ENCODE measurements at places on chromosomes 5 and 9.

- DNase-seq = no peak
These were observed 17.8 kb upstream of the GBGT1 start for GRCh38 chr9:133181561-133181960.

GRCh38 chr9:16417161-16417560, 453.3 kb downstream of the BNC2 start:
- no peak for DNase-seq

DNA sequence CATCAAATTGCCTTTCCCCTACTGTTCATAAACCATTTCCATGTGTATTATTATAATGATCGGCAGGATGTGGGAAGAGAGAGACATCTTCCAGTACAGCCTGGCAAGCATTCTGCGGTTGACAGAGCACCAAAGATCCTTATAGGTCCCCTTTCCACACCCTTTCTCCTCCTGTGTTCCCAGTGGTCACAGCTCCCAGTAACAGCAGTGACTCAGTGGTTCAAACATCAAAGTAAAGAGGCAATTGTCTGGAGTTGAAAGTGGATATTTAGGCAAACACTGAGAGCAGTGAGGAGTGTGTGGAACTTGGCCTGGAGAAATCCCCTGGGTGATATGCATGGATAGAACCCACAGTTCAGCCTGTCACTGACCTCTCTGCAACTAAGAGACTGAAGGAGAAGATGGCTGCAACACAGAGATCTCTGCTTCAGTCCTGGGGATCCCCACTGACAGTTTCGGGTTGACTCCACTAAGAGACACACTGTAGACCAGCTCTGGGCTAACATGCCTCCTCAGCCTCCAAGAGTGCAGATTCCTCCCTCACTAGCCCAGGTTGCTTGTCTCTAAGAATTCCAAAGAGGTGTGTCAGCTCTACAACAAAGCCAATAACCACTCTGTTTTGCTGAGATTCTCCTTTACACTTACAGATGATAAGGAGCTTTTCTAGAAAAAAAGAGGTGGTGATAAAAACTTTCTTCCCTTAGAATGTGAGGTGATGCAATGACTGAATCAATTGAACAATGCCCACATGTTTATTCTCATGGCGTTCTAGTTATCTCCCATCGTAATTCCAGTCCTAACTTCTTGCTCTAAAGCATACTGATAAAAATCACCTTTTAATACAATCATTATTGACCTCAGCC, 94.4 kb upstream of the IL6ST start:
- DNase-seq = no peak

GRCh38 chr5:155983954-155984353, 343.0 kb upstream of the SGCD start:
- no peak for DNase-seq

DNA sequence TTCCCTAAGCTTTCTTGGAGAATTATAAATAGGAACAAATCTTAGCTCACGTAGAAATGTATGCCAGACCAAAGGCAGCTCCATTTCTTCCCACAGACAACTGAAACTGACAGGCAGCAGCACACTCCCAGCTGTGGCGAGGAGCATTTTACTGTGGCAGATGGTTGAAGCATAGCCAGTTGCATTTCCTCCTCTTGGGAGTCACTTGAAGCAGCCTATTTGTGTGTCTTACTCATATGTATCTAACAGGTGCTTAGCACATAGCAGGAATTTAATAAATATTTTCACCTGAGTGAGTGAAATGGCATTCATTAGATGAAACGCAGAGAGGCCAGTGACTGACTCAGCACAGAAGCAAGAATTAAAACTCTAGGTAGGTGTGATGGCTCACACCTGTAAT, 12.3 kb upstream of the MTMR12 start:
- no peak for DNase-seq

- no peak for DNase-seq
These were observed 53.5 kb downstream of the ZFR start for GRCh38 chr5:32390819-32391591.

GRCh38 chr9:114282507-114282906, 40.4 kb upstream of the ORM1 start:
- DNase-seq = no peak

- DNase-seq = no peak
These were observed 63.2 kb upstream of the FRRS1L start for GRCh38 chr9:109230277-109230676.

- DNase-seq = no peak
These were observed 194.7 kb downstream of the MED10 start for GRCh38 chr5:6183391-6184390.

DNA sequence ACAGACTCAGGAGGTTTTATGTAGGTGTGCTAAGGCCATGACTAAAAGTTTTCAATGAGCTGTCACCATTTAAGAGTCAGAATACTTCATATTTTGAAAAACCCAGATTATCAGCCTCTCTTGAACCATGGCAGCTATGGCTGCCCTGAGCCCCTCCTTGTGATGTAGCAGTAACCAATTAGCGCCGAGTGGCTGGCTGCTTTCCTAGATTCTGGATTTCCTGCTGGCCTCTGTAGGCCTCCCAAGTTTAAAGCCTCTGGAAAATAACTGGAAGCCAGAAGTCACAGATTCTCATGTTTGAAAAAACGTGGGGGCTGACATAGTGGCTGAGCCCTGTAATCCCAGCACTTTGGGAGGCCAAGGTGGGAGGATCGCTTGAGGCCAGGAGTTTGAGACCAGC, 25.5 kb downstream of the DAB2IP start:
- DNase-seq = no peak

DNA sequence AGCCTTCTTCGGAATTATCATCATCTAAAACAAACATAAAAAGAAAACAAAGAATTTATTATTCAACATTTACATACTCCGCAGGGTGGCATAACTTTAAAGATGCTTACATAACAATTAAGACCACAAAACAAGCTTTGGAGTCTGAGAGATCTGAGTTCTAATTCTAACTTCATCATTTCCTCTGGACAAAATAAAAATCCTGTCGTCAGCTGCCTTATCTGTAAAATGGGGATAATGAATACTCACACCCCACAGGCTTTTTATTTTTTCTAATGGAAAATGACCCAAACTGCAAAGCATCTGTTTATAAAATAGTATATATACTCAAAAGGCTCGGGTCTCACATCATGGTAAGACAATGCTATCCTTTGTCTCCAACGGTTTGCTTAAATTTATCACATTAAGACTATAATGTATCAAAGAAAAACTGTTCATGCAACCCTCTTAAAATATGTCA, 4.3 kb downstream of the ARRDC3 start:
- no peak for DNase-seq

DNA sequence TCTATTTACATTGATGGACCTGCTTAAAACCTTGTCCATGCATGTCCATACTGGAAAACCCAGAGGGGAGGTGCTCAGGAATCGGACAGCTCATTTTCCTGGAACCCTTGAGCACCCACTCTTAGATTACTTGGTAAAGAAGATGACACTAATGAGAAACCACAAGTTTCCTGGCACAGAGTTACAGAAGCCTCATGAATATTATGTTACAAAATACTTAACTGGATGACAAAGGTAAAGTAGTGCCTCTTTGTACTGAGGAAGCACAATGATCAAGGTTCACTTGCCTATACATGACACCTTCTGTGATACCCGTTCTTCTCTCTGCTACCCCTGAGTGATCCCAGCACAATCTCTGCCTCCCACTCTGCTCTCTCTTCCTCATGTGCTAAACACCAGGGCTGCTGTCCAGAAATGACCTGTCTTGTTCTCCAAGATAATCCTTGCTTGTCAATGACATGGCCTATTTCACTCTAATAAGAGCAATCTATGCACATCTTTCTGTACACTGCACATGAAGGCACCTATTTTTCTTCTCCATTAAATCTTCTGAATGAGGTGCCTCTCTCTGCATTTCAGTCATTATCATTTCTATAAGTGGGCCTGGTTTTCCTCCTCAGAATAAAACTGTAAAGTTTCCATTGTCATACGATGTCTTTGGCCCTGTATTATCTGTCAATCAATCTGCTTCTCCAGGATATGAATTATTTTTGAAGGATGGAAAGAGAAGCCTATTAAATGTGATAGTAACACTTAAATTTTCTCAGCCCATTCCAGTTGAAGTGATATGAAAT, 684.0 kb upstream of the ACO1 start:
- DNase-seq = no peak

- DNase-seq = no peak
These were observed 75.3 kb upstream of the NR4A3 start for GRCh38 chr9:99746406-99746805.

GRCh38 chr5:86997516-86997915, 270.2 kb upstream of the RASA1 start:
- no peak for DNase-seq

DNA sequence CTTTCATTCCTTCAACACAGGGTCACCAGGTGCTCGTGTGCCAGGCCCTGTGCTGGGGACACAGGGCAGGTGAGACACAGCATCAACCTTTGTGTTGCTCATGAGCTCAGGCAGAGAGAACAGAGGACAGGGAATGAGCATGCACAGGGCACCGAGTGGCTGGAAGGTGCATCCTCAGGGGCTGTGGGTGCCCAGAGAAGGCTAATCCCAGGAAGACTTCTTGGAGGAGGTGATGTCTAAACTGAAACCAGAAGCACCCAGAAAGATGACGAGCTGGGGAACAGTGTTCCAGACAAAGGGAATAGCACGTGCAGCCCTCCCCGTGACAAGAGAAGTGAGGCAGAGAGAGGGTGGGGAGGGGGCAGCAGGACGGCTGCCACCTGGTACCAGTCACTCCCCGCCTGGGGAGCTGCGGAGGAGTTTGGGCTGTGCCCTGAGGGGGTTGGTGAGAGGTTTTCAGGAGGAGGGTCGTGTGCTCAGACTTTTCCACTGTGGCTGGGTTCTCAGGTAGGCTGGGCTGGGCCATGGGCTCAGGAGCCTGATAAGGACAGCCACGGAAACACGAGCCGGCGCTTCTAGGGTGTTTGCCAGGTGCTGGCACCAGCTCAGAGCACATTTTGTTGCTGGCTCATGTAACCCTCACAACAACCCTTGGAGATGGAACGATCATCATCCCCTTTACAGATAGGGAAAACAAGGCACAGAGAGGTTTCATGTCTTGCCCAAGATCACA, 46.0 kb downstream of the HMCN2 start:
- no peak for DNase-seq

GRCh38 chr9:4080921-4081895, 218.7 kb downstream of the GLIS3 start:
- DNase-seq = peak; percentile 42

DNA sequence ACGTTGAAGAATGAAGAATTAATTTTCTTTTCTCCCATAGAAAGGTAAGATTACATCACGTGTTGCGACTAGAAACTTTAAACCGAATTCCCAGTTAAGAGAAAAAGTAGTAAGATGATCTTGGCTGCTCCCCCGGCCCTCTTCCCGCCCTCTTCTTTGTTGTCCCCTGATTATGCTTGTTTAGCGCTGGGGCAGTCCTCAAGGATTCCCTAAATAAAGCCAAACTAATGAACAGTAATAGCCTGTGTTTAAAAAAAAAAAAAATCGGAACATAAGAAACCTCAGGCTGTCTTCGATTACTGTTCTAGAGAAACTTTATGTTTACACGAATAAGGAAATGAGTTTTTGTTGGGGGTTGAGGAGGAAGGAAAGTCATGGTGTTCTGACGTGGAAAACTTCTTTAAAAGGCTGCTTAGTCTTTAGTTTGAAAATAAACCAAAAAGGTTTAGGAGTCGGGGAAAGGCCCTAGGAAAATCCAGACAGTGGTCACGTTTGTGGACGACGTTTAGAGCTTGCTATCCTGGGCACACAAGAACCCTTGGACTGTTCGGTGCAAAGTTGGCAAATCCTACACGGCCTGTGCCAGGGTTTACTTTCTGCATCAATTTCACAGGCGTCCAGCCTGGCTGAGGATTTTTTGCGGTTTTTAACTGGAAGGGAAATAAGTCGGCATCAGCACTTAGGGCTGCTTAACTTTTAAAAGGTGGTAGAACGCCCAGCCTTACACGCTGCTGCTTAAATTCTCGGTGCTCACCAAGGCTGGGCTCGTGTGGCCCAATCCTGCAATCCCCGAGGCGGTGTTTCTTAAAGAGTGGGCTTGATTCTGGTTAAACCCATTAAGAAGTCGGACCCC, 1.1 kb upstream of the MAT2B start:
- DNase-seq = peak; percentile 55

DNA sequence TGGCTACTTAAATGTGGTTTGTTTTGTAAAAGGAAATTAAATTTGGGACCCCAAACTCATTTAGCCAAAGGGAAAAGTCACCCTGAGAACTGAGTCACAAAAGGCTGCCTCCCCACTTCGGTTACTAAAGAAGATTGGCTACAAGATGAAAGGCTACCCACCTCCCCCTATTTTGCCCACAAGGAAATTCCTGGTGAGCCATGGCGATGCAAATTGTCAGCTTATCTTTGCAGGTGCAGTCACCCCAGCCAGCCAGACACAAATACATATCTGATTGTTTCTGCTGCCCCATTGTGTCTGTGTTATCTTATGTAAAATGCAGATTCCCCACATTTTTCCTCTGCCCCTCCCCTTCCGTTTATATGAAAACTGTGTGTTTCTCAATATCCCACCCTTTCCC, 8.9 kb downstream of the PAEP start:
- no peak for DNase-seq

DNA sequence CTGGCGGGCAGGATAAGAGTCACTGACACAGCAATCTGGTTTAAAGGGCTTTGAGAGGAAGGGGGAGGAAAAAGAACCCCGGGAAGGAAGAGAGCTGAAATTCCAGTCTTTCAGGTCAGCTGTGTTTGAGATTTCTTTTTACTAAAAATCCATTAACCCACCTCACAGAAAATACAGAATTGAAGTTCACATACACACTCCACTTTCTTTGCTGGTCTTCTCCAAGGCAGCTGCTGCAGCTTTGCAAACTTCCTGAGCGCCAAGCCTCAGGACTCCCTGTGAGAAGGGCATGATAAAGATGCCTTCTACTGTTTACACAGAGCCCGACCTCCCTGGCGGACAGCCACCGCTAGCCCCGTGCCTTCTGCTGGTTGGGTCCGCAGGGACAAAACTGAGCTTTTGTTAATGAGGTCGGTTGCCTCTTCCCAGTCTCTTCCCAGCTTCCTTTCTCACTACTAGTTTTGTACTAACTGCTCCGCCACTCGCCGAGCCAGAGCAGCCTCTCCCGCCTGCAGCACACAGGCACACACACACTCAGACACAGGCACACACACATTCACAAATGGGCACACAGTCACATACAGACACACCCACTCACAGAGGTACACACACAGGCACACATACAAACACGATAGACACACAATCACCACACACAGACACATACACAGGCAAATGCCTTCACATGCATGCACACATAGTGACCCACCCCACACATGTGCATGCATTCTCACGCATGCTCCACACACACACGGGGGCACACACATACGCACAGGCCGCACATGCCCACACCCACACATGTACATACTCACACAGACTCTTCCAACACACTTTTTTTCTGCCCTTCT, at the start of gene FREM1:
Gene FREM1 (minus strand): TSS at position 468 of the 845 bp plus-strand sequence. CDS start 41,451 bp downstream, outside the sequence.
- peak; percentile 87 for DNase-seq

GRCh38 chr5:36158144-36158543, 6.2 kb downstream of the SKP2 start:
- DNase-seq = no peak

GRCh38 chr5:93151121-93151520, 429.9 kb downstream of the NR2F1-AS1 start:
- DNase-seq = no peak

All from neural progenitor cell (in vitro differentiated cells).